Upper lobe of left lung (tissue), 6 donors: ENCODE measurements at places on chromosomes 3 and 15. TPM values are rescaled to one million over a fixed set of nuclear protein-coding genes. Genes with fewer than 3 reads are reported as not detected.

CERS3 gene
- total RNA-seq = not detected

PDIA3 gene
- total RNA-seq = 450 TPM

TTLL13 gene
- total RNA-seq = 0.49 TPM

- no peak for DNase-seq
- H3K36me3 ChIP-seq = no peaks in the 10 kb centered on the region
- no peak overlapping the region for H3K4me3 ChIP-seq
- H3K27me3 ChIP-seq = no peaks in the 10 kb centered on the region
Measured at GRCh38 chr3:27590437-27591298, 106.5 kb upstream of the SLC4A7 start.

GRCh38 chr15:43118829-43119228, 13.0 kb upstream of the UBR1 start:
- no peaks in the 10 kb centered on the region for H3K36me3 ChIP-seq
- H3K4me3 ChIP-seq = no peak overlapping the region
- no peak for DNase-seq
- H3K4me1 ChIP-seq = peaks cover 14% of the 10 kb centered on the region
- H3K27ac ChIP-seq = no peak overlapping the region
- no peaks in the 10 kb centered on the region for H3K27me3 ChIP-seq

GRCh38 chr15:42858540-42858939, 62.0 kb downstream of the TTBK2 start:
- no peak for DNase-seq
- no peak overlapping the region for H3K4me3 ChIP-seq
- no peak overlapping the region for H3K27ac ChIP-seq
- H3K4me1 ChIP-seq = no peaks in the 10 kb centered on the region
- no peaks in the 10 kb centered on the region for H3K36me3 ChIP-seq
- H3K27me3 ChIP-seq = no peaks in the 10 kb centered on the region

GRCh38 chr3:136250903-136251460, 842 bp downstream of the PCCB start:
- H3K36me3 ChIP-seq = no peaks in the 10 kb centered on the region
- peak overlapping the region; percentile 85 for H3K27ac ChIP-seq
- peak overlapping the region; percentile 73 for H3K4me3 ChIP-seq

- H3K36me3 ChIP-seq = no peaks in the 10 kb centered on the region
- H3K27me3 ChIP-seq = no peaks in the 10 kb centered on the region
- peak overlapping the region; percentile 88 for H3K4me3 ChIP-seq
- DNase-seq = no peak
Measured at GRCh38 chr15:73632670-73633058, 525 bp downstream of the NPTN start.

DNA sequence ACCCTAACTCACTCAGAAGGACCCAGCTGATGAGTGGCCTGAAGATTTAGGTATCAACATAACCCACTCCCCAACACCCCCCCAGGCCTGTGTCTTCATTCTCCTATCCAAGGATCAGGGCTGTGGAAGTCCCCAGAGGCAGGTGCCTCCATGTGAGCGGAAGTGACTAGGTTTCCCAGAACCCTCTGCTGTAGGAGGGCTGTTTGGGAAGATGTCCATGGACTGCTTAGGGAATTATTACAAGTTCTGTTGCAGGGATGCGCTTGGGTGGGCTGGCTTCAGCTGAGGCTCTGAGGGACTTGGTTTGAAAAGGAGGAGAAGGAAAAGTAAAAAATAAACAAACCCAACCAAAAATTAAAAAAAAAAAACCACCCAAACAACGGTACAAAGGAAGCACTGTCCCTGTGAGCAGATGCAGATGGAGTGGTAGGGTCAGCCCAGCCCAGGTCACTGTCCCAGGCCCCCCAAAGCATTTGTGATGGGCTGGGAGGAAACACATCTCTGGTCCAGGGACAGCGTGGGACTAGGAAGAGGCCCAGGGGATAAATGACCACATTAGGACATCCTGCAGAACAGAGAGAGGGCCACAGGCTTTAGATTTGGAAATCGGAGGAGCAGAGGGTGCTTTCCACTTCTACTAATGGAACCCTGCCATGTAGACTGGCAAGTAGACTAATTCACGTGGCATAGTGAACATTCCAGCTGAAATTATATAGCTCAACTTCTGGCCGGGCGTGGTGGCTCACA, 12.2 kb upstream of the APOD start:
- H3K4me3 ChIP-seq = no peak overlapping the region
- H3K36me3 ChIP-seq = no peaks in the 10 kb centered on the region
- DNase-seq = no peak
- no peaks in the 10 kb centered on the region for H3K4me1 ChIP-seq

GRCh38 chr15:101143321-101143720, 108.5 kb downstream of the CHSY1 start:
- no peak overlapping the region for H3K4me3 ChIP-seq
- no peaks in the 10 kb centered on the region for H3K36me3 ChIP-seq
- no peaks in the 10 kb centered on the region for H3K27me3 ChIP-seq
- no peak overlapping the region for H3K27ac ChIP-seq
- peaks cover under 1% of the 10 kb centered on the region for H3K4me1 ChIP-seq

DNA sequence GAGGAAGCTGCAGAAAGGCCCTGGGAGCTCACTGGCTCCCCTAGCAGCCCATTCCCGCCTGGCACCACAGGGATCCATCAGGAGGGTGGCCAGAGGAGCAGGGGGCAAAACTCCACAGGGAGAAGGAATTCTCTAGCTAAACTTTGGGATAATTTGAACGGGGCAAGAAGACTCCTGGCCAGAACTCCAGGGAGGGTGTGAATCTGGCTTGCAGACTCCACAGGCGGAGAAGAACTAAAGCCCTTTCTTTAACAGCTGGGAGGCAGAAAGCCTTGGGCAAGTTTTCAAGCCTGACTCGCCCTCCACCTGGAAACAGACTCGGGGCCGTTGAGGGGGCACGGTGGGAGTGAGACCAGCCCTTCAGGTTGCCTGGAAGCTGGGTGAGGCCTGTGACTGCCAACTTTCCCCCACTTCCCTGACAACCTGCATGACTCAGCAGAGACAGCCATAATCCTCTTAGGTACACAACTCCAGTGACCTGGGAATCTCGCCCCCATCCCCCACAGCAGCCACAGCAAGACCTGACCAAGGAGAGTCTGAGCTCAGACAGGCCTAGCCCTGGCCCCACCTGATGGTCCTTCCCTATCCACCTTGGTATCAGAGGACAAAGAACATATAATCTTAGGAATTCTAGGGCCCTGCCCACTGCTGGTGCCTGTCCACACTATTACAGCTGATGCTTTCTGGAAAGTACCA, 28.6 kb downstream of the SLC27A2 start:
- no peaks in the 10 kb centered on the region for H3K36me3 ChIP-seq
- no peak for DNase-seq
- no peaks in the 10 kb centered on the region for H3K4me1 ChIP-seq
- no peaks in the 10 kb centered on the region for H3K27me3 ChIP-seq
- H3K4me3 ChIP-seq = no peak overlapping the region
- H3K27ac ChIP-seq = no peak overlapping the region

DNA sequence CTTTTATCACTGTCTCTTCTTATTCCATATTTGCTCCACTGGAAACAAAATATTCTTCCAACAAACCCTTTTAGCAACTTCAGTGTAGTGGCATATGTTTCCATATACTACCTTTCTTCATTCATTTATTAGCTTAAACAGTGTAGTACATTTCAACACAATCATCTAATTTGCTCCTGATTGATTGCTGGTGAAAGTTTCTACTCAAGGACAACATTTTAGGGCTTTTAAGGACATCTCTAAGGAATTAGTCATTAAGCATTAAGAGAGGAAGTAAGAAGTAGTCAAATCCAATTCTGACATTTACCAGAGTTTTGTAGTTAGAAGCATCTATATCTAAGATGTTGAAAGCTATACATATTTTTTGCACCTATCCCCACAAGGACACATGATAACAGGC, 55.8 kb downstream of the RSRC1 start:
- H3K27ac ChIP-seq = no peak overlapping the region
- H3K4me3 ChIP-seq = no peak overlapping the region
- no peaks in the 10 kb centered on the region for H3K36me3 ChIP-seq
- no peak for DNase-seq
- H3K4me1 ChIP-seq = peaks cover 3% of the 10 kb centered on the region
